ENCODE measurements at places on chromosomes 2 and 18.

GRCh38 chr2:219279916-219280516 lies 850 bp downstream of the DNAJB2 start:
- no peak for DNase-seq

- no peak for DNase-seq
Observed at GRCh38 chr2:214569419-214570035, 158.7 kb downstream of the VWC2L start.

DNA sequence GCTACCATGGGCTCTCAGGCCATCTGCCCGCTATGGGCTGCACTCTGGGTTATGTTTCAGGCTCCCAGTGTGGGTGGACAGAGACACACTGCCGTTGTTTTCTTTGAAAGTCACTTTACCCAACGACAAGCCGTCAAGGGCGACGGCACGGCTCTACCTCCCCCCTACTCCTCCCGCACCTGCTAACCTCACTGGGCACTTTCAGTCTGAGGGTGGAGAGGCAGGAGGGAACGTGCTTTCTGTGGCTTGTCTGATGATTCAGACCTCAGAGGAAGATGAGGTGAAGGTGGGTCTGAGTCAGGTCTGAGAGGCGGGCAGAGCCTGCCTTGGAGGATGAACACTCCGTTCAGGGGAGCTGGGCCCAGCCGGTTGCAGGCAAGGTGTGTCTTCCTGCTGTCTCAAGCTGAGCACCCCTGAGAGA lies 147.6 kb upstream of the HDAC4 start:
- no peak for DNase-seq

DNA sequence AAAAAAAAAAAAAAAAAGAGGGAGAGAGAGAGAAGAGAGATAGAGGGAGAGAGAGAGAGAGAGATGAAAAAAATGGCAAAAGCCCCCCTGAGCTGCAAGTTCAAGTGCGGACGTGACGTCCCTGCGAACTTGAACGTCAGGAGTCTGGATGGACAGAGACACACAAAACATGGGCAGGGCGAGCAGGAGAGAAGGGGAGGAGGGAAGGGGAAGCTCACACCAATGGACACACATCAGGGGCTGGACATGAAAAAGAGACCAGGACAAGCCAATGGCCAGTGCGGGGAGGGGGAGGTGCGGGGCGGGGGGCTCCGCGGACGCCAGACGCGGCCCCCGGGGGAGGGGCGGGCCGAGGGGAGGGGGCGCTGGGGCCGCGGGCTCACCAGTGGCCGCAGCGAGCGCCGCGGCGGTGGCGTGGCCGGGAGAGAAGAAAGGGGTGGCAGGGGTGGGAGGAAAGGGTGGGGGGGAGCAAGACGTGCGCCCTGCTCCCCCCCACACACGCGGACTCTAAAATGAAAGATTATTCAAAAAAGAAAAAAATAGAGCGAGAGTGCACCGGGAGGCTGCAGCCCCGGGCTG lies at the start of gene BCL11A:
Gene BCL11A, minus strand, starts transcription at position 160 of the 579 bp plus-strand sequence. CDS start 384 bp downstream, outside the sequence.
- DNase-seq, result peak; percentile 61

DNA sequence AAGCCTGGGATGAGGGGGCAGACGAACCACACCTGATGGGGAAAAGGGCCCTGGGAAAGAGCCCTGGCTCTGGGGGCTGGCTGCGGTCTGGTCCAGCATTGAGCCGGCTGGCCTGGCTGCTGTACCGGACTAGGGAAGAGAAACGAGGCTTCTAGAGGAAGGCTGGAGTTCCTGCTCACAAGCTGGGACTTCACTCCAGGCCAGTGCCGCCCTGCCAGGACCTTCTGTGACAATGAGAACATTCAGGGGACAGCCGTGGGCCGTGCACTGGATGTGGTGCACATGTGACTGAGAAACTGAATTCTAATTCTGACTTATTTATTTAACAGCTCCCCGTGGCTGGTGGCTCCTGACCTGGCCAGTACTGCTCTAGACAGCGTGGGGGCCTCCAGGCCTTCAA lies 269.3 kb downstream of the HDAC4 start:
- DNase-seq, result no peak

DNA sequence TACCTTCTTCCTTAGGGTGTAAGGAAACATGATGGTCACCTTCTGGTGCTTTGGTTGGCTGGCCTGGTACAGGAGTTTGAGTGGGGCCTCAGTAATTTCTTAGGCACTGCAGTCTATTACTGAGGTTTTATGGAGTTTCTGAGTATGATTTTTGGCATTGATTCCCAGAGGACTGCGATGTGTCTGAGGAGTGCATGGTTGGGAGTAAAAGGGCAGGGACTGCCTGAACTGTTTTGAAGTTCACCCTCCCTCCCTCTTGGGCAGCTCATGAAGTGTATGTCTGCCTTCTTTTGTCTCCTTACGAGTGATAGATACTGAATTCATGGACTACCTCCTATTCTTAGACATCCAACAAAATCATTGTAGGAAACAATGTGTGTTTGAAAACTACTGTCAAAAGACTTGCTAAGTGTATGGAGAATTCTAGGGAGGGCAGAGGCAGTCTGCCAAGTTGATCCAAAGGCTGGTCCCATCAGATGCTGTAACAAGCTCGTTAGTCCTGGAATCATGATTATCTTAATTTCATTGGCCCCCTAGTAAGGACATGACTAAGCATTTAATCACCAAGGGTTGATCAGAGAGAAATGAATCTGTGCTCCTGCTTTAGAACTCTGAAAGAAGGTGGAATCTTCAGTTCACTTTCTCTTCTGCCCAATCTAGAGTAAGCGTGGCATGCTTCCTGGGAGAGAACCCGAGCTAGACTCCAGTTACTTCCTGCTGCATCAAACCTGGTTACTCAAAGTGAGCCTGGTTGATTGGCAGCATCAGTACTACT lies 26.5 kb downstream of the LYPD6B start:
- peak; percentile 63 for DNase-seq

GRCh38 chr2:154696369-154696768 lies 2.1 kb upstream of the KCNJ3 start:
- no peak for DNase-seq

GRCh38 chr2:7759898-7760297 lies 842.7 kb downstream of the RNF144A start:
- no peak for DNase-seq

DNA sequence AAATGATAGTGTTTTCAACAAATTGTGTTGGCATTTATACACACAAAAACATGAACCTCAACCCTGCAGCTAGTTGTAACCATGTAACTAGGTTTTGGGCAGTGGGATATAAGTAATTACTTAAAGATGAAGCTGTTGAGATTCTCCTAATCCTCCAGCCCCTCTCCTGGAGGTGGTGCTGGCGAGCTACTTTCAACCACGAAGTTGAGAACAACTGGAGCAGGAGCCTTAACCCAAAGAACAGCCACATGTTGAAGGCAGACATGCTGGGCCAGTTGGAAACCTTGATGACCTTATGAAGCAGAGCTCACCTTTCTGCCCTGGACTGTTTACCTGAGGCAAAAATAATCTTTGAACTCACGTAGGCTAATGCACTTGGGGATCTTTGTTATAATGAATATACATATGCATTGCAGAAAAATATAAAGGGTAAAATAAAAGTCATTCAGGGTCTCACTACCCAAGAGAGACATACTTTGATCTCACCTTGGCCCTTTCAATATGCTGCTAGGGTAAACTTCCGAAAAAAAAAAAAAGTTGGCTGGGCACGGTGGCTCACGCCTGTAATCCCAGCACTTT lies 89.6 kb upstream of the NPAS2 start:
- DNase-seq, result peak; percentile 41

DNA sequence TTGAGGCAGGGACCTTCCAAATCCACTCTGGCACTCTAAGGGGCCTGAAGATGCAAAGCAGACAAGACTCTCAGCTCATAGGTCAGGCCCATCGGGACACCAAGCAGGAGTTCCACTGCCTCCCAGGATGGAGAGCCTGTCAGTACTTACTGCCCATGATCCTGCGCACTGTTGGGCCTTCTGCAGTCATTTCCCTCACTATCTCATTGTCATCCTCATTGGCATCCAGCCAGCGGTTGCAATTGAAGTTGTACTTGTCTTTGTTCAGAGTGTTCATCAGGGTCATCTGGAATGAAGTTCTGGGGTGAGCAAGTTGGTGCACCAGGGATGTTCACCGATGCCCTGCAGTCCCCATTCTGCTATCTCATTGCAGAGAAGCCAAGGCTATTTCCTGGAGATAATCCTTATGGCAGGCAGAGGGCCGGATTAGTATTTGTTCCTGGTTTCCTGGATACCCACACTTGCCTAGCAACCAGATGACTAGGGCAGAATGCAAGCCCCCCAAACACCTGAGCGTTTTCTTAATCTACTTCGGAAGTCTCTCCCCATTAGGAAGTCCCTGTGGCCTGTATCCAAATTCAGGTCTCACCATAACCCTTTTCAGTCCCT lies 65.1 kb downstream of the LOXHD1 start:
- DNase-seq, result no peak

- no peak for DNase-seq
Observed at GRCh38 chr2:125707611-125708010, 948.3 kb upstream of the GYPC start.

GRCh38 chr2:130246430-130246829 lies 48.2 kb upstream of the TUBA3E start:
- DNase-seq, result no peak

GRCh38 chr2:106566050-106566449 lies 78.9 kb downstream of the CD8B2 start:
- no peak for DNase-seq

- DNase-seq, result no peak
Observed at GRCh38 chr2:46669016-46669415, 189.7 kb downstream of the TMEM247 start.

GRCh38 chr2:33363325-33364298 lies 112.8 kb upstream of the RASGRP3 start:
- DNase-seq, result no peak

DNA sequence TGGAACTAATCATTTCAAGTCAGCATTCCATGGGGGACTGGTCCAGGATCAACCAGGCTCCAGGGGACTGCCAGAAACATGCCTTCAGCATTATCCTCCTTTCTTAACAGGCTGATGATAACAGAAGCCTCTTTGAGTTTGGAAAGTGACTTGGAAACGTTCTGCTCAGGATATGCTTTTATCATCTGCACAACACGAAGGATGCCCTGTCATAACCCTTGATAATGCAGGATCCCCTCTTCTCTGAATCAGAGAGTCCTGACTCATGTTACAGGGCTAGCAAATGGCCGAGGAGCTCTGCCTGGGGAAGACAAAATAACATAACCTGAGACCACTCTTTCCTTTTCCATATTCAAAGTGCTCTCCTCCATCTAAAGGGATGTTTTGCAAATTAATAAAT lies 6.7 kb downstream of the SCYGR3 start:
- no peak for DNase-seq

GRCh38 chr2:165587335-165587938 lies 117.9 kb downstream of the CSRNP3 start:
- DNase-seq, result peak; percentile 23

GRCh38 chr18:76450452-76451395 lies 44.3 kb downstream of the ZNF516 start:
- DNase-seq, result peak; percentile 60

- DNase-seq, result no peak
Observed at GRCh38 chr2:106065268-106065982, 128.7 kb downstream of the UXS1 start.

DNA sequence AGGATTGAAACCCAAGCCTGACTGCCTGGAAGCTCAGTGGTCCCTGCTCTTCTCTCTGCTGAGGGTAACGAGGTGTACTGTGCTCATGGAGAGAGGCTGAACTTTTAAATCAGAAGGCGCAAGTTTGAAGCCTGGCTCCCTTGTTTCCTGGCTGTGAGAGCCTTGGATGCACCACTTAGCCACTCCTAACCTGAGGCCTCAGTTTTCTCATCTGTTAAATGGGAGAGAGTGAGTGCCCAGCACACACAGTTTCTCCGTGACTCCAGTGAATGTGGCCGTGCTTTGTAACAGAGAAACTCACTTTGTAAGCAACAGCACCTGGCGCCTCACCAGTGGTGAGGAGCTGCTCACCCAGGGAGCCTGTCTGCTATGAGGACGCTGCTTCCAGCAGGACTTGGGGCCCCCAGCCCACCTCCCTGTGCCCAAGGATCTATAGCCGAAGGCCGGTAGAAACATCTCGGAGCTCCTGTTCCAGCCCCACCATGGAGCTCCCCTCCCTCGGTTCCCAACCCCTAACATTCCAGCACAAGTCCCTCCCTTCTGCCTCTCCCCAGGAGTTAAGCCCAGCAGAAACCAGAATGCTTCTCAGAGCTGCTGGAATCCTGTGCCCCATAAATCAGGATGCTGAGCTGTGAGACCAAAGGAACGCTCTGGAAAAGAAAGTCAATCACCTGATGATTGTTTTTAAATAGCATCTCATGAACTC lies 20.3 kb upstream of the KCNK3 start:
- no peak for DNase-seq

GRCh38 chr2:100736121-100736915 lies 83.6 kb upstream of the NPAS2 start:
- no peak for DNase-seq

All from GM12865 (cell line).